A673 (cell line): ENCODE measurements at places on chromosomes 12 and 14. TPM values are rescaled to one million over a fixed set of nuclear protein-coding genes. Genes with fewer than 3 reads are reported as not detected.

DNA sequence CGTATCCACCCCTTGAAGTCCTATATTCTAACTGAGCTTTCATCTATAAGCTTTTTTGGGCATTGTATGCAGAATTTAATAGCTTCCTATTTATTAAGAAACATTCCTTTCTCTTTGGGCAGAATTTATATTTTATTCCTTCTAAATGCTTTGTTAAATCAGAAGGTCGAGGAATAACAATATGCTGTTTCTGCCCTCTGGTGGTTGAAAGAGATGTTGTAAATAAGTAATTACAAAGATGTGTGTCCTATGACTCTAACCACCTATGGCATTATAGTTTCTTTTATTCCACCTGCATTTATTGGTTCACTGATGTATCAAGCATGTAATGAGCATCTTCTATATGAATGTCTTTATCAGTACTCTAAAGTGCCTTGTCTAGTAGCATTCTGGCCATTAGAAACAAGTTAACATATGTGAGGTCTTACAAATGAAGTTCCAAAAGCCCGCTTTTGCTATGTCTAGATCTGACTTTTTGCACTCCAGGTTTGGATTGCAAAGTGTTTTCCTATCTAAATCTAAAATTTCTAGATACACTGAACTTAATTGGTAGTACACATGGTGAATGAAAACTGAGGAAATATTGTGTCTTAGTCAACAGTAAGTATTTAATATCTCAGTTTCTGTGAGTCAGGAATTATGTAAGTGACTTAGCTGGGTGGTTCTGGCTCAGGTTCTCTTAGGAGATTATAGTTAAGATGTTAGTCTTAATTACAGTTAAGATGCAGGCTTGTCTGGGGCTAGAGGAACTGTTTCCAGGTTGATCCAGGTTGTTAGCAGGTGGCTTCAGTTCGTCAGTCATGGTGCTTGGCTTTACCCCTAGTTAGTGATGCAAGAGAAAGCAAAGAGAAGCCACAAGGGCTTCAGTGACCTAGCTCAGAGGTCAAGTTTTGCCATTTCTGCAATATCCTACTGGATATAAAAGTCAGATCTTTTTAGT, 57.5 kb downstream of the PLEKHA5 start:
- H3K36me3 ChIP-seq, result no peaks in the 10 kb centered on the region
- DNase-seq, result peak; percentile 57
- H3K4me1 ChIP-seq, result no peaks in the 10 kb centered on the region
- no peak overlapping the region for H3K4me3 ChIP-seq
- no peak overlapping the region for H3K27ac ChIP-seq

GRCh38 chr12:82690006-82690405, 3.3 kb downstream of the TMTC2 start:
- no peaks in the 10 kb centered on the region for H3K36me3 ChIP-seq
- no peaks in the 10 kb centered on the region for H3K27me3 ChIP-seq
- no peak overlapping the region for H3K27ac ChIP-seq
- DNase-seq, result no peak

GRCh38 chr14:100731846-100732765, 5.4 kb downstream of the DLK1 start:
- H3K27me3 ChIP-seq, result peaks cover 35% of the 10 kb centered on the region
- H3K27ac ChIP-seq, result no peak overlapping the region

GRCh38 chr12:12327802-12328201, 22.2 kb downstream of the MANSC1 start:
- no peaks in the 10 kb centered on the region for H3K36me3 ChIP-seq
- H3K27ac ChIP-seq, result peak overlapping the region; percentile 51
- H3K4me3 ChIP-seq, result no peak overlapping the region
- no peaks in the 10 kb centered on the region for H3K27me3 ChIP-seq
- peaks cover 19% of the 10 kb centered on the region for H3K4me1 ChIP-seq
- DNase-seq, result peak; percentile 86

DNA sequence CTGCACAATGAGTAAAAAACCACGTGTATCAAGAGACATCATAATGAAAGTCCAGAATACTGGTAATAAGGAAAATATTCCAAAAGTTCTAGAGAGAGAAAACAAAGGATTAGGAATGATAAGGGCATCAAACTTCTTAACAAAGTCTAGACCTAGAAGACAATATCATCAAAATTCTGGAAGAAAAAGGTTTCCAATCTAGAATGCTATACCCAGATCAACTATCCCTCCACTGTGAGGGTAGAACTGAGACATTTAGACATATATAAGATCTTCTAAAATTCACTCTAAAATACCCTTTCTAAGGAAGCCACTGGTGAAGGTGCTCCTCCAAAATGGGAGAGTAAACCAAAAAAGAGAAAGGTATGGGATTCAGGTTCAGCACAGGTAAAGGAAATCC, 2.9 kb downstream of the C1RL start:
- H3K4me3 ChIP-seq, result no peak overlapping the region
- no peak overlapping the region for H3K27ac ChIP-seq
- H3K27me3 ChIP-seq, result no peaks in the 10 kb centered on the region

DNA sequence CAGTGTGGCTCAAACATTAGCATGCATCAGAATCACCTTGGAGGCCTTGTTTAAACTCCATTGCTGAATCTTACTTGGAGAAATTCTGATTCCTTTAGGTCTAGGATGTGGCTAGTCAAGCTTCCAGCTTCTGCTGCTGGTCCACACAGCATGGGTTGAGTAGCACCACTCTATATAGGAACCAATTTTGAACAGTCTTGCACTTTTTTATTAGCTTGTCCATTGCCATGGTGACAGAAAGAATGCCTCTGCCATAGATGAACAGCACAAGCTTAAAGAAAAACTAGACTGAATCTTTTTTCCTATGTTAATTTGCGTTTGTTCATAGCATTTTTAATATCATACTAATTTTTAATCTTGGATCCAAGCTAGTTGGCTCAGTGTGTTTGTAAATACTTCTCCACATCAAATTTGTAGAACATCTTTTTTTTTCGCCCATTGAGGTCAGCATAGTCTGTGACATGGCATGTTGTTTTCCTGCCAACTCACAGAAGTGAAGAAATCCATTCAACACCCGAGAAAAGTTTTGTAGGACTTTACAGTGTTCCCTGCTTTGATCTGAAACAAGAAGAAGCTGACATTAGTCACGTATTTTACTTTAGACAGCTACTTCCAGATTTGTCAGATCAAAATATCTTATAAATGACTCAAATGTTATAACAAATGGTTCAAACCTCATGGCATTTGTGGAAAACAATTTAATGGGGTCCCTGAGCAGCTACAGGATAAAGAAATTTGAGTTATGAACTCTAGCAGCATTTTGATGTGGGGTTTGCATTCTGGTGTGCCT, 438.8 kb downstream of the EGLN3 start:
- H3K27ac ChIP-seq, result no peak overlapping the region
- no peaks in the 10 kb centered on the region for H3K36me3 ChIP-seq
- H3K4me3 ChIP-seq, result no peak overlapping the region

DNA sequence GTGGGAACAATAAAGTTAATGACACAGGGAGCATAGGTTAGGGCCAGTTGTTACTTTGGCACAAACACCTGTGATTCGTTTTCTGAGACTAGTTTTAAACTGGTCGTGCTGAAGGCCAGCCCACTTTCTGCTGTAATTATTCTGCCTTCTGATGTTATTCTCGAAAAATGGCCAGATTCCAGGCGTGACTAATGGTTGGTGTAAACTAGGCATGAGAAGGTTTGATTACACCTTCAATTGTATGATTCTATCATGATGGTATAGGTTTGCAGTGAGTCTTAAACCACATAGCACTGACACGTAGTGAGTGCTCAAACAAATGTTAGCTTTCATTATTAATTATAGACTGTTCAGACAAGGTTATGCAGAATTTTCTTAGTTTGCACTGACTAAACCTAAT, 39.0 kb downstream of the CKB start:
- no peaks in the 10 kb centered on the region for H3K4me1 ChIP-seq
- peaks cover 34% of the 10 kb centered on the region for H3K36me3 ChIP-seq
- no peak overlapping the region for H3K4me3 ChIP-seq
- H3K27ac ChIP-seq, result no peak overlapping the region

DNA sequence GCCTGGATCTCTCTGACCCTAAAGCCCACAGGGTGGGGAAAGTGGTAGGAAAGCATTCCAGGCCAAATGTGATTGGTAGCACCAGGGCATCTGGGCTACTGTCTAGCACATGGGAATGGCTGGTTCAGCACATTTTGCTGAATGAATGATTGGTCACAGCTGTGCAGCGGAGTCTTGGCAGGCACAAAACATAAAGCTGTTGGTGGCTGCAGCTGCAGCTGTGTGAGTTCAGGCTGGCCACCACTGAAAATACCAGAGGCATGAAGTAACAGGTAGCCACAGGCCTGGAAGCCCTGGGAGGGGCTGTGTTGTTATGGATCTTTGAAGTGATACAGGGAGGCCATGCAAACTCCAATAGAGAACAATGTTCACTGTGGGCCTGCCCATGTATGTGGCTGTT, 72.7 kb downstream of the MYRFL start:
- DNase-seq, result peak; percentile 58
- H3K4me1 ChIP-seq, result peaks cover 14% of the 10 kb centered on the region
- peaks cover 3% of the 10 kb centered on the region for H3K27me3 ChIP-seq
- no peaks in the 10 kb centered on the region for H3K36me3 ChIP-seq
- H3K4me3 ChIP-seq, result no peak overlapping the region

DNA sequence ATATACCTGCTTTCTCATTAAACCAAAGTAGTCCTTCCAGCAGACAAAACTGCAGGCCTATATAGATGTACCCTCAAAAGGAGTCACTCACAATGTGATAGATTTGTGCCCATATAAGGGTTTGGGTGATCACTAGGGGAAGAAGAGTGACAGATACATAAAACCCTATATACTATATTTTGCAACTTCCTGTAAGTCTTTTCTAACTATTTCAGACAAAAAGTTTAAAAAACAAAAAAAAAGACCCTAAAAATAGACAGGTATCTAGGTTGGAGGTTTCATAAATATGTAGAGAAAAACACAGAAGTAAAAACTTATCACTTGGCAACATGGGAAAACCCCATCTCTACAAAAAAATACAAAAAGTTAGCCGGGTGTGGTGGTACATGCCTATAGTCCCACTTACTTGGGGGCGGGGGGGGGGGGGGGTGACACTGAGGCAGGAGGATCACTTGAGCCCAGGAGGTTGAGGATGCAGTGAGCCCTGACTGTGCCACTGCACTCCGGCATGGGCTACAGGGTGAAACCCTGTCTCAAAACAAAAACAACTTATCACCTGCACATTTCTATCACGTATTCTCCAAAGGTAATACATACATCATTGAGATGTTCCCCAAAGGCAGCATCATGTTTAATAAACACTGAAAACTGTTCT, 2.9 kb downstream of the VCPKMT start:
- no peak overlapping the region for H3K27ac ChIP-seq
- DNase-seq, result no peak
- peaks cover 16% of the 10 kb centered on the region for H3K4me1 ChIP-seq

GRCh38 chr14:69878251-69878650, 965 bp upstream of the SMOC1 start:
- DNase-seq, result no peak
- H3K36me3 ChIP-seq, result no peaks in the 10 kb centered on the region
- H3K27me3 ChIP-seq, result peaks cover 75% of the 10 kb centered on the region
- H3K27ac ChIP-seq, result no peak overlapping the region
- H3K4me3 ChIP-seq, result no peak overlapping the region
- H3K4me1 ChIP-seq, result peaks cover 5% of the 10 kb centered on the region

DNA sequence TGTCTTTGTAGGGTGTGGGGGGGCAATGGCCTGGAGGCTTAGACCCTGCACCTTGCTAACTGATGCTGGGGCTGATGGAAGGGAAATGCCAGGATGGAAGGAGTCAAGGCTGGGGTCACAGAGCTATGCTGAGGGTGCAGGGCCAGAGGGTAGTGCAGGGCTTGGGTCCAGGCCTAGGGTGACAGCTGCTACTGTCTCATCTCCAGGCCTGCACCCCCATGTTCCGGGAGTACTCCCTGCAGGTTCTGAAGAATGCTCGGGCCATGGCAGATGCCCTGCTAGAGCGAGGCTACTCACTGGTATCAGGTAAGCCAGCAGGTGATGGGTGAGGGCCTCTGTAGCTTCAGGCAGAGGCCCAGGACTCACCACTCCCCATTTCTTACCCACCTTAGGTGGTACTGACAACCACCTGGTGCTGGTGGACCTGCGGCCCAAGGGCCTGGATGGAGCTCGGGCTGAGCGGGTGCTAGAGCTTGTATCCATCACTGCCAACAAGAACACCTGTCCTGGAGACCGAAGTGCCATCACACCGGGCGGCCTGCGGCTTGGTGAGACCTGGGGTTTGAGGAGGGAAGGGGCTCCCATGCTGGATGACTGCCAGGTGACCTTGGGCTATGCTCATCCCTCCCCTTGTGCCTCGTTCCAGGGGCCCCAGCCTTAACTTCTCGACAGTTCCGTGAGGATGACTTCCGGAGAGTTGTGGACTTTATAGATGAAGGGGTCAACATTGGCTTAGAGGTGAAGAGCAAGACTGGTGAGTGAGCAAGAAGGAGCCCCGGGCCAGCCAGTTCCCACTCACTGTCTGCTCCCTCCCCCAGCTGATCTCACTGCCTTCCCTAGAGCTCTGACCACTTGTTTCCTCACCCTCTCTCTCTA, 4.1 kb downstream of the SHMT2 start:
- no peaks in the 10 kb centered on the region for H3K27me3 ChIP-seq
- peak overlapping the region; percentile 32 for H3K27ac ChIP-seq
- H3K4me3 ChIP-seq, result no peak overlapping the region
- DNase-seq, result no peak

DNA sequence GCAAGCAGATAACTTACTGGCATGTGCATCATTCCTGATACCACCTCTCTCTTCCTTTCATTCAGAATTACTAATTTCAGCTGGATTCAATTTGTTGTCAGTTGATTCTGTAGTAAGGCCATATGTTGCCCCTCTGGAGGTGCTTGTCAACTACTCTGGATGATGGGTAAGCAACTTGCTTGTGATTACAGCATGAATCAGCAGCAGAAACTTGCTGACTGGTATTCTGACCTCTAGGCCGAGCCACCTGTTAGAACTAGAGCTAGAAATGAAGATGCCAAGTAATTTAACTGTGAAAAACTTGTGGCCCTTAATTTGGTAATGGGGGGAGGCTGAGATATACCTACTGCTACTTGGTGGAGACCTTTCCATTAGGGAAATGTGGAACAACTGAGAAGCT, 5.1 kb downstream of the RNF10 start:
- H3K4me1 ChIP-seq, result peaks cover 44% of the 10 kb centered on the region
- DNase-seq, result no peak
- H3K36me3 ChIP-seq, result peaks cover 21% of the 10 kb centered on the region

Gene C3AR1
- total RNA-seq, result 1.3 and 3.5 TPM in 2 replicates

Gene ABCD2
- 0.04 TPM in 1 of 2 replicates, not detected in the other for total RNA-seq

Gene DIO2
- total RNA-seq, result 0.09 TPM in 1 of 2 replicates, not detected in the other

Gene REP15
- 1.1 and 1.5 TPM in 2 replicates for total RNA-seq

Gene RPS26
- total RNA-seq, result 51.9 and 69.9 TPM in 2 replicates

Gene CD69
- 0.26 TPM in 1 of 2 replicates, not detected in the other for total RNA-seq

Gene POTEM
- total RNA-seq, result not detected in 2 replicates

Gene FAM186B
- 0.19 and 0.20 TPM in 2 replicates for total RNA-seq
